ENCODE measurements at places on chromosomes 16 and 17. TPM values are rescaled to one million over a fixed set of nuclear protein-coding genes. Genes with fewer than 3 reads are reported as not detected.

The TNP2 gene
- not detected for total RNA-seq

The NFATC2IP gene
- total RNA-seq: 20.5 TPM

The GRB2 gene
- 108 TPM for total RNA-seq

The UBTF gene
- 67.6 TPM for total RNA-seq

The SGF29 gene
- 8.9 TPM for total RNA-seq

The VPS25 gene
- total RNA-seq: 39.0 TPM

The CXCL16 gene
- 7.4 TPM for total RNA-seq

The VPS4A gene
- 51.5 TPM for total RNA-seq

The HS3ST6 gene
- not detected for total RNA-seq

The TNFSF12 gene
- total RNA-seq: 6.1 TPM

Measured in pulmonary artery endothelial cell (primary cell).